ENCODE measurements at places on chromosomes 2 and 18.
A peak's percentile ranks its signal among the peaks of the same experiment; 100 is the strongest.

DNA sequence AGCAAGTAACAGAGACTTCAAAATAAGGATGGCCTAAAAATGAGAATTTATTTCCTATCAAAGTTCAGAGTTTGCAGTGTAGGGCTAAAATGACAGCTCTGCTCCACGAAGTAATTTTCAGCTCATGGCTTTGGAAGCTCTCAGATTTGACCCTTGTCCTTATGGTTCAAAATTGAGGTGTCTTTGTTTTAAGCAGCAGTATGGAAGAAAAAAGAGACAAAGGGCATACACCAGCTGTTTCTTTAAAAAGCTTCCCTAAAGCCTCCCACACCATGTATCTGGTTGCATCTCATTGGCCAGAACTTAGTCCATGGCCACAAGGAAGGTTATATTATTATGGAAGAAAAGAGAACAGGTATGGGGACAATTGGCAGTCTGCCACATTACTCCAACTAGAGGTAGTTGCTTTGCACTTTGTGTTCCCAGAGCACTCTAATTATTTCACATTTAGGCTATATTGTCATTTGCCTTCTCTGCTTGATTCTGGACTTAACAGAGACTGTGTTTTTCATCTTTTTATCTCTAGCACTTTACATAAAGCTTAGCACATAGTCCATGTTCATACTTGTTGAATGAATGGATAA, 180.4 kb downstream of the MCFD2 start:
- DNase-seq: no peak

DNA sequence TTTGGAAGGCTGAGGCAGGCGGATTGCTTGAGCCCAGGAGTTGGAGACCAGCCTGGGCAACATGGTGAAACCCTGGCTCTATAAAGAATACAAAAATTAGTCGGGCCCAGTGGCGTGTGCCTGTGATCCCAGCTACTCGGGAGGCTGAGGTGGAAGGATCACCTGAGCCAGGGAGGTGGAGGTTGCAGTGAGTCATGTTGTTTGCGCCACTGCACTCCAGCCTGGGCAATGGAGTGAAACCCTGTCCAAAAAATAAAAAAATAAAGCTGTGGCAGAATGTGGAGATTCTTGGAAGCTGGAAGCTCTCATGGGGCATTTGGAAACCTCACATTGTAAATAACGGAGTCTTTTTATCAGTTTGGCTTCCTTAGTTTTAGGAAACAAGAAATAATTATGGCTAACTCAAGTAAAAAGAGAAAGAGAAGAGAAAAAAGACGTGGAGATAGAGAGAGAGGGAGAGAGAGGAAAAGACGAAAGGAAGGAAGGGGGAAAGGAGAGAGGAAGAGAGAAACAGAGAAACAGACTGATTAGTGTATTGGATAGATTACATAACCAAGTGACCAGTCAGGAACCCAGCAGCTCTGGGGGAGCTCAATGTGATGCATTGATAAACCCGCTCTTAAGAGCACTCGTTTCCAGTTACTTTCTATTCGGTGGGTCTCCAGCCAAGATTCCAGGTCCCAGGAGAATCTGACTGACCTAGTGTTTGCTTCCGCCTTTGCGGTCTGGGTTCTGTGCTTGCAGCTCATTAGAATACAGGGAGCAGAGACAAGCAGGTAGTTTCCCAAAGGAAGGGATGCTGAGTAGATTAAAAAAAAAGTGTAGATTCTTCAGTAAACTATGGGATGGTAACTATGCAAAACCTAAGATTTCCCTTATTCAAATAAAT, 1.1 kb upstream of the SPAST start:
- DNase-seq: peak; percentile 38

DNA sequence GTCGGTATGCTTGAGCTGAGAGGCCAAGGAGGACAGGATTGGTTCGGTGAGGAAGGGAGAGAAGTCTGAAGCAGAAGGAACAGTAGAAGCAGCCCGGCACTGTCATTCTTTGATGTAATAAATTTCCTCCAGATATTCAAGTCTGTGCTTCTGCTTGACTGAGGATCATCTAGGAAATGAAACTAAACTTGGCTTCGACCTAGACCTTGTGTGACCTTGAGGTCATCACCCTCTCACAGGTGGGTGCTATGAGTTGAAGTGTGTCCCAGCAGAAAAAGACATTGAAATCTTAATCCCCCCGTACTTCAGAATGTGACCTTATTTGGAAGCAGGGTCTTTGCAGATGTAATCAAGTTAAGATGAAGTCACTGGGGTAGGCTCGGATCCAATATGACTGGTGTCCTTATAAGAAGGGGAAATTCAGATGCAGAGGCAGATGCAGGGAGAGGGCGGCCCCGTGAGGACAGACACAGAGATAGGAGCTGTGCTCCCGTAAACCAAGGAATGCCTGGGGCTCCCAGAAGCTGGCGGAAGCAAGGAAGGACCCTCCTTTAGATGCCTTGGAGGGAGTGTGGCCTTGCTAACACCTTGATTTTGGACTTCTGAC, 49.0 kb downstream of the PRKCE start:
- DNase-seq: no peak

- no peak for DNase-seq
Measured at GRCh38 chr2:43941359-43941758, 54.4 kb downstream of the LRPPRC start.

- peak; percentile 33 for DNase-seq
Measured at GRCh38 chr2:195407783-195408182, 249.2 kb upstream of the SLC39A10 start.

GRCh38 chr2:26011990-26012856, 21.7 kb upstream of the RAB10 start:
- no peak for DNase-seq

- DNase-seq: peak; percentile 25
Measured at GRCh38 chr18:8635087-8635486, 25.9 kb downstream of the RAB12 start.

- DNase-seq: no peak
Measured at GRCh38 chr2:13560322-13560721, 843.6 kb downstream of the TRIB2 start.

DNA sequence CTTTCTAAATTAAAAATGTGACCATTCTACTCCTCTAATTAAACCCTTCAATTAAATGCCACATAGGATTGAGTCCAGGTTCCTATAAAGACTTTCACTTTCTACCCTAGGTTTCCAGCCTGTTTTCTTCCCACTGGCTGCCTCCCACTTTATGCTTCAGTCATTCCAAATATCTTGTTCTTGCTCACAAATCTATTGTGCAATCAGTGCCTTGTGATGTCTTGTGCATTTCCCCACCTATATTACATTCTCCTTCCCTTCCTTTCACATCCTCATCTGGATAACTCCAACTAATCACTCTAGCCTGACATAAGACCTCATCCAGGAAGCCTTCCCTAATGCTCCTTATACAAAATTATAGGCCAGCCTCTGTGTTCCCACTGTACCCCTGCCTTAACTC, 281.7 kb upstream of the LRATD1 start:
- peak; percentile 45 for DNase-seq

DNA sequence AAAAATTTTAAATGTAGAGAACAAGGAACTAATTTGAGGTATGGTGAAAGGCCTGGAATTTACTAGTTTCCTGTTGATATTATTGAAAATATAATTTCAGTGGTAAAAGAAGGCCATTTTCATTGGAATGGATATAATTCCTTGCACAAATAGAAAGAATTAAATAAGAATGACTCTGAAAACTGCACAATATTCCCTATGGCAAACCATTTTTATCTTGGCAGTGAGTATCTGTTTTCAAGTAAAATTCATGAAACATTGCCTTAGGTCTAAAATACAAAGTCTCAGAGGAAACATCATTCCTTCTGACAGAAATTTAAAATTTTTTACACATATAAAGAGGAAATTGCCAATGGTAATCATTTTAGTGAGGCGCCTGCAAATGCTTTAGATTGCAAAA, 1468.3 kb downstream of the LRP1B start:
- DNase-seq: no peak

GRCh38 chr2:70009762-70010575, 48.5 kb upstream of the ASPRV1 start:
- DNase-seq: no peak

DNA sequence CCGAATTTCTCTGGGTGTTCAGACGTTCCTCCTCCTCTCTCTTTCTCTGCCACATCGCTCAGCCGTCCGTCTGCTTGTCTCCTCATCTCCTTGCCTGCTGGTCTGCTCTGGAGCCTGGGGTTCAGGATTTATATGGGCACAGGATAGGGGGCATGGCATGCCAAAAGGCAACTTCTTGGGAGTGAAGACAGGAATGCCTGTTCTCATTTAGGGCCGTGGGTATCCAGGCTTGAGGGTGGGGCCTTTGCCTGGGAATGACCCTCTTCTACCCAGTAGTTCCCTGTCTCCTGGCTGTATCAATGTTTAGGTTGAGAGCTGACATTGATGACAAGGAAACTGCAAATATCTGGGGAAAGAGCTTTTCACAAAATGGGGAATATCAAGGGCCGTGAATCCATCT, 98.0 kb downstream of the HRH4 start:
- DNase-seq: no peak
